ENCODE measurements at places on chromosomes 11 and 22.

- peak; percentile 50 for DNase-seq
These were observed 10.6 kb downstream of the LRRC51 start for GRCh38 chr11:72091292-72091691.

GRCh38 chr11:34652191-34652973 is 31.5 kb downstream of the EHF start:
- no peak for DNase-seq

GRCh38 chr11:17927681-17928343 is 85.0 kb downstream of the SERGEF start:
- DNase-seq: no peak

DNA sequence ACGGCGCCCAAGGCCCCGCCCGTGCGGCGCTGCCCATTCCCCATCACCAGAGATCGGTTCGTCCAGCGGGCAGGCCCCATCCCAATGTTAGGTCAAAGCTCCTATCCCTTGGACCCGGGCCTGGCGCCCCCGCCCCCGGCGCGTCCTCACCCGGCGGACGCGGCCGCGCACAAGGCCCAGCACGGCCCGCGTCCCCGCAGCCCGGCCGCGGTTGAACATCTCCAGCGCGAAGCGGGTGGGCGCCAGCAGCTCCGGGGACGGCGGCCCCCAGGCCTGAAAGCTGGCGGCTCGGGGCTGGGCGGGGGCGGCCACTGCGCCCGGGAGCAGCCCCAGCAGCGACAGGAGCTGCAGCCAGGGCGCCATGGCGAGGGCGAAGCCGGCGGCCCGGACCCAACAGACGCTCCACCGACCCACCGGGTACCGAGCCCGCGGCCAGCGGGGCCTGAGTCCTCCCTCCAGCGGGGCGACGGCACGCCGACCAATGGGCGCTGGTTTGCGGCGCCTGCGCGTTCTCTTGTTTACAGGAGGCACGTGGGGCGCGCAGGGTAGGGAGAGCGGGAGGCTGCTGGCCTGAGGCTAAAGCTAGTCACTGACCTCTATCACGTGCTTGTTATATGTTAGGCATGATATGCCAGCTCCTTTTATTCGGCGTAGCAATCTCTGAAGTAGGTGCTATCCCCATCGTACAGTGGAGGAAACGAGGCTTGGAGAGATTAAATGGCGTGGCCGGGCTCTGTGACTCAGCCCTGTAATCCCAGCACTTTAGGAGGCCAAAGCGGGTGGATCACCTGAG is at the start of gene CTSF:
Gene CTSF (minus strand): TSS at position 483 of the 793 bp plus-strand sequence. CDS start 120 bp downstream, at position 363.
- peak; percentile 71 for DNase-seq

DNA sequence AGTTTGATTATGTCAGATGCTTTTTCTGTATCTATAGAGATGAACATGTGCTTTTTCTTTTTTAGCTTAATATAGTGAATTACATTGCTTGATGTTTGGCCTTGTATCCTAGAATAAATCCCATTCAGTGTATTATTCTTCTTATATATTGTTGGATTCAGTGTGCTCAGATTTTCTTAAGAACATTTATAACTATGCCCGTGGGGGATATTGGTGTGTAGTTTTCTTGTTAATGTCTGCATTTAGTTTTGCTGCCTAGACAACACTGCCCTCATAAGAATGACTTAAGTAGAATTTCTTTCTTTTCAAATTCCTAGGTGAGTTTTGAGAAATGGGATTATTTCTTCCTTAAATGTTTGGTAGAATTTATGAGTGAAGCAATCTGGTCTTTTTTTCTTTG is 98.5 kb downstream of the TMEM135 start:
- DNase-seq: no peak

DNA sequence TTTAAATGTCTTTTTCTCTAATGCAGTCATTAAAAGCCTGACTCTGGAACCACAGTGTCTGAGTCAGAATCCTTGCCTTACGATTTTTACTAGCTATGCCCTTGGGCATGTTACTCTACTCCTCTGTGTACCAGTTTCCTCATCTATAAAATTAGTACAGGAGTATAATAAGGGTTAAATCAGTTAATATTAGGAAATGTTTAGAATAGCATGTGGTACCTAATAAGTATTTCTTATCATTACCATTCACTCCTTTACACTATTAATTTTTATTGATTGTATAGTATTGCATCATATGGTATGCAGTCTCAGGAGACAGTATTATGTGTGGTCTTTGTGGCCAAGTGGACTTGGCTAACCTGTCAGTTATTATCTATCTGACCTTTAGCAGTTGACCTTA is 68.2 kb downstream of the METTL15 start:
- DNase-seq: no peak

- no peak for DNase-seq
These were observed 423.0 kb downstream of the BRD1 start for GRCh38 chr22:49404576-49405241.

DNA sequence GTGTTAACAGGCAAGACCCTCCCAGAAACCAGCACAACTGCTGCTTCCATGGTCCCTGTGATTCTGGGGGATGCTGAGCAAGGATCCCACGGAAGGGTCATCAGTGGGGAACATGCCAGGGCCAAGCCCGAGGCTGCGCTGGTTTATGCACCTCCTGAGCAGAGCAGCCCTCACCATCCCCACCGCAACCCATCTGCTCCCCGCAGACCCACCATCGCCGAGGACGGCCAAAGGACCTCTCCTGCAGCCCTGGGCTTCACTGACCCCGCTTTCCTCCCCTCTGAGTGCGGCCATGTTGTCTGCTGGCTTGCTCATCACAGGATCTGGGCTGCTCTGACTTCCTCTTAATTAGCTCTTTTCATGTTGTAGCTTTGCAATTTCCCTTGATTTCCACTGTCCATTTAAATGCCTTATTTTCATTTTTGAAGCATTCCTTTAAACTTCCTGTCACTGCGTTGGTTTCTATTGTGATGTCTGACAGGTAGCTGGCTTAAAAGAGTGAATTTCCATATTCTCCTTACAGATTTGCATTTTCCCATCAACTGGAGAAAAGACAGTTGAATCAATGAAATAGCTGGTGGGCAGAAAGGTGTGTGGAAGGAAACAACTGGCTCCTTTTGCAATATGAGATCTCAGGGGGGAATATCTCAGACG is 14.9 kb downstream of the TP53AIP1 start:
- no peak for DNase-seq

GRCh38 chr11:92269021-92269420 is 44.4 kb downstream of the FAT3 start:
- DNase-seq: no peak

- DNase-seq: no peak
These were observed 109.5 kb downstream of the CCDC81 start for GRCh38 chr11:86483940-86484794.

- no peak for DNase-seq
These were observed 685.4 kb downstream of the BRD1 start for GRCh38 chr22:49142296-49142695.

DNA sequence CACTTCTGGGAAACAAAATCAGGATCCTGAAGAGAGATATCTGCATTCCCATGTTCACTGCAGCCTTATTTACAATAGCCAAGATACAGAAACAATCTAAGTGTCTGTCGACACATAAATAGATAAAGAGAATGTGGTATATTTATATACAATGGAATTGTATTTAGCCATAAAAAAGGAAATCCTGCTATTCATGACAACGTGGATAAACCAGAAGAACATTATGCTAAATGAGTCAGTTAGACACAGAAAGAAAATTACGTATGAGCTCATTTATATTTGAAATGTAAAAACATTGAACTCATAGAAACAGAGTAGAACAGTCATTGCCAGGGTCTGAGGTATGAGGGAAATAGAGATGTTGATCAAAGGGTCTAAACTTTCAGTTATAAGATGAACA is 6.1 kb downstream of the MRPL17 start:
- no peak for DNase-seq

GRCh38 chr11:88520391-88520790 is 182.9 kb upstream of the CTSC start:
- DNase-seq: no peak

DNA sequence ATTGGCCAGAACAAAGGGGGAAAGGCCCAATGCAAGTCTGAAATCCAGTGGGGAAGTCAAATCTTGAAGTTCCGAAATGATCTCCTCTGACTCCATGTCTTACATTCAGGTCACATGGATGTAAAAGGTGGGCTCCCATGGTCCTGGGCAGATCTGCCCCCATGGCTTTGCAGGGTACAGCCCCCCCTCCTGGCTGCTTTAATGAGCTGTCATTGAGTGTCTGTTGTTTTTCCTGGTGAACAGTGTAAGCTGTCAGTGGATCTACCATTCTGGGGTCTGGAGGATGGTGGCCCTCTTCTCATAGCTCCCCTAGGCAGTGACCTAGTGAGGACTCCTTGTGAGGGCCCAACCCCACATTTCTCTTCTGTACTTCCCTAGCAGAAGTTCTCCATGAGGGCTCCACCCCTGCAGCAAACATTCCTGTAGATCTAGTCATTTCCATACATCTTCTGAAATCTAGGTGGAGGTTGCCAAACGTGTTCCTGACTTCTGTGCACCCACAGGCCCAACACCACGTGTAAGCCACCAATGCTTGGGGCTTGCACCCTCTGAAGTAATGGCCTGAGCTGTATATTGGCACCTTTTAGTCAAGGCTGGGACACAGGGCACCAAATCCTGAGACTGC is 9.3 kb downstream of the CARD18 start:
- no peak for DNase-seq

- DNase-seq: peak; percentile 66
These were observed 21.9 kb downstream of the ZMAT5 start for GRCh38 chr22:29744902-29745301.

DNA sequence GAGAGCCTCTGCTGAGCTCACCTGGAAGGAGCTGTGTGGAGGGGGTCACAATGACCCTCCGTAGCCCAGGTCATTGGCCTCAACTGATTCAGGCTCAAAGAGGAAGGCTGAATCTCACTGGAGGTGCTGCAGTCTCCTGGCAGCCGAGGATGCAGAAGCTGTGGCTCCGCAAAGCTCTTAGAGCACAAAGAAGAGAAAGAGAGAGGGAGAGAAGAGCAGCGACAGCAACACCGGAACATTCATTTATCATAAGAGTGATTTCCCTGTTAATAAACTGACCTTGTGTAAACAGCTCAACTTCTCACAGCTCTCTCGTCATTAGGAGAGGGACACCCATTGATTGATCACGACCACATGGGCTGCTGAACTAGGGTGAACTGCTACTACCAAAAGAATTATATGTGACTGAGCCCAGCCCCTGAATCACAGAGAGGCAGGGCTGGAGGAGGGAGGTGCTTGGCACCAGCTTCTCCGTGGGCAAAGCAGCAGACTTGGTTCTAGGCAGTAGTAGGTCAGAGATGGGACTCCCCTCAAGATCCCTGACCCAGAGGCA is 281.7 kb downstream of the NXPE2 start:
- DNase-seq: no peak

DNA sequence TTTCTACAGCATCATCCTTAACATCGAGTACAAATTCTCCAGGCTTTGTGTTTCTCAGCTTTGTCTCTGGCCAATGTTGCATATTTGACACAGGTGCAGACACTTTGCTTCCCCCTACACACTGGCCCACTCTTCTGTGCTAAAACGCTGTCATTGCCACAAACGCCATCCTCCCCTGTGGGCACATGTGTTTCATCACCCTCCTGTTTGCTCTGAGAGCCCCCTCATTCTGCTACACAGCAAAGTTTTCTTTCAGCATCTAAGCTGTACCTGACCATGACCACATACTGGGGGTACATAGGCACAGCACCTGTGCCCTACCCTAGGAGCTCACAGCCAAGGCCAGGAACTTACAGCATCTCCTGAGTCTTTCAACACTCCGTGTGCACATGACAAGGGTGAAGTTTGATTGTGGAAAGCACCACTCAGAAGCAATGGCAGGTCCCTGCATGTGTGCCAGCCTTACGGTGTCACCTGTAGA is 7.9 kb upstream of the IGLL5 start:
- no peak for DNase-seq

DNA sequence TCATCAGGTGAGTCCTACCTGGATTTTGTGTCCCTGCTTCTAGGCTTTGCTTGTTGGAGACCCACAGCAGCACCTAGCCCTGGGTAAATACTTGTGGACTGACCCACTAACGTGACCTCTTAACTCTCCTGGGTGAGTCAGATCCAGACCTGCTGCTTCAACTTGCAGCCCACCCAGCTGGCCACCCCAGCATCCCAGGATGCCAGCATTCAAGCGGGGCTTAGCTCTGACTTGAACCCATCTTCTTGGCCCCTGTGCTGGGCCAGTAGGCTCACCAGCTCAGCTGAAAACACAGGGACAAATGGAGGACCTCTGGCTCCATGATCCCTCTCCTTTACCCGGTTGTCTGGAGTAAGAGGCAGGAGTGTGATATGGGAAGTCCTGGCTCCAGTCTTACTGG is 33.5 kb downstream of the PARVG start:
- DNase-seq: no peak

GRCh38 chr11:102386136-102386734 is 39.2 kb downstream of the BIRC2 start:
- no peak for DNase-seq

GRCh38 chr11:35166369-35167360 is 27.7 kb downstream of the CD44 start:
- DNase-seq: no peak

GRCh38 chr11:126277780-126278179 is 5.1 kb upstream of the TIRAP start:
- no peak for DNase-seq

GRCh38 chr11:64923151-64923661 is 1.3 kb upstream of the PPP2R5B start:
- no peak for DNase-seq

DNA sequence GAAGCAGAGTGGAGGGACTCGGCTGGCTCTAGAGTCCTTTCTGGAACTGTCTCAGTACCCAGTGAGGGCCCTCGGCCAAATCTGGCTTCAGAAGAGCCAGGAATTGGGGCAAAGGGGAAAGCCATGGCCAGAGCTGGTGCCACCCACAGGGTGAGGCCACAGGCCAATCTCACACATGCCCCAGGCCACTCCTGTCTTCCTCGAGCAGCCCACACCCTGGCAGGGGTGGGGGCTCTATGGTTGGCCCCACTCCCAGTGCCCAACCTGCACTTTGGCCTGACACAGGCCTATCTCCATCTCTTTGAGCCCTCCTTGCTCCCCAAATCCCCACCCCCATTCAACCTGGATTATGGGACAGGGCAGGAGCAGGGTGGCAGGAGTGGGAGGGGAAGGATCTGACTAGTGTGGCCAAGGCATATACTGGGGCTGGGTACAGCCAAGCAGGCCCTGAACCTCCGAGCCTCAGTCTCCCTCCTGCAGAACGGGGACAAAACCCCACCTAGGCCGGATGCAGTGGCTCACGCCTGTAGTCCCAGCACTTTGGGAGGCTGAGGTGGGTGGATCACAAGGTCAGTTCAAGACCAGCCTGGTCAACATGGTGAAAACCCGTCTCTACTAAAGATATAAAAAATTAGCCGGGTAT is 6.9 kb downstream of the TST start:
- DNase-seq: no peak

DNA sequence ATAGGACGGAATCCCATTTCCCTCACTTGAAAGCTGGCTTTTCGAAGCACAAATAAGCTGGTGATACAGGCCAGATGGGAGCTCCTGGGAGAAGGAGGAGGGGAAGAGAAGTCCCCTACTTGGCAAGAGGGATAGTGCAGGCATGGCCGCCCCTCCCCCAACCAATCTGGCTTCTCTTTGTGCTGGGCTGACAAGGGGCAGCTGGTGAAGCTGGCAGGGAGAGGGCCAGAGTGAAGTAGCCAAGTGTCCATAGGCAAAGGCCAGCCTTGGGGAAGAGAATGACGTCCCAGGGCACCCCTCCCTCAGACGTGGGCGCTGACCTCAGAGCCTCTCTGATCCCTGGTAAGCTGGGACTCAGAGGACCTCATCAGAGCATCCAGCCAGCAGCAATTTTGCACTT is 78.7 kb upstream of the GRAMD1B start:
- no peak for DNase-seq

All from NCI-H345 (cell line).